ENCODE measurements at places on chromosomes 16 and 17. TPM values are rescaled to one million over a fixed set of nuclear protein-coding genes. Genes with fewer than 3 reads are reported as not detected.

Gene PLEKHG4
- total RNA-seq, result 2.9 TPM

Gene HOXB6
- total RNA-seq, result not detected

Gene VTN
- 0.41 TPM for total RNA-seq

Gene SECTM1
- 4.9 TPM for total RNA-seq

Gene TLCD3B
- 10.2 TPM for total RNA-seq

Gene RPS6KB1
- total RNA-seq, result 36.3 TPM

Gene GDPD3
- total RNA-seq, result 1.2 TPM

Gene CRISPLD2
- total RNA-seq, result 3.3 TPM

Gene HBM
- 29.3 TPM for total RNA-seq

Gene TBC1D3C
- total RNA-seq, result not detected

Gene UMOD
- not detected for total RNA-seq

Gene DYNLL2
- total RNA-seq, result 33.0 TPM

Gene KRTAP9-2
- not detected for total RNA-seq

Gene SLC6A2
- under 0.01 TPM for total RNA-seq

Gene YBX2
- total RNA-seq, result 1.2 TPM

Gene FGF11
- 5.3 TPM for total RNA-seq

Gene STXBP4
- 26.1 TPM for total RNA-seq

Gene PSKH1
- total RNA-seq, result 6.5 TPM

Gene KCNJ18
- total RNA-seq, result not detected

Gene CTRB1
- not detected for total RNA-seq

Gene TMEM238L
- total RNA-seq, result not detected
